NCI-H526 treated with DMSO at 0.1 percent for 48 hours (cell line): ENCODE measurements at places on chromosomes 7 and 10.
A peak's percentile ranks its signal among the peaks of the same experiment; 100 is the strongest.

DNA sequence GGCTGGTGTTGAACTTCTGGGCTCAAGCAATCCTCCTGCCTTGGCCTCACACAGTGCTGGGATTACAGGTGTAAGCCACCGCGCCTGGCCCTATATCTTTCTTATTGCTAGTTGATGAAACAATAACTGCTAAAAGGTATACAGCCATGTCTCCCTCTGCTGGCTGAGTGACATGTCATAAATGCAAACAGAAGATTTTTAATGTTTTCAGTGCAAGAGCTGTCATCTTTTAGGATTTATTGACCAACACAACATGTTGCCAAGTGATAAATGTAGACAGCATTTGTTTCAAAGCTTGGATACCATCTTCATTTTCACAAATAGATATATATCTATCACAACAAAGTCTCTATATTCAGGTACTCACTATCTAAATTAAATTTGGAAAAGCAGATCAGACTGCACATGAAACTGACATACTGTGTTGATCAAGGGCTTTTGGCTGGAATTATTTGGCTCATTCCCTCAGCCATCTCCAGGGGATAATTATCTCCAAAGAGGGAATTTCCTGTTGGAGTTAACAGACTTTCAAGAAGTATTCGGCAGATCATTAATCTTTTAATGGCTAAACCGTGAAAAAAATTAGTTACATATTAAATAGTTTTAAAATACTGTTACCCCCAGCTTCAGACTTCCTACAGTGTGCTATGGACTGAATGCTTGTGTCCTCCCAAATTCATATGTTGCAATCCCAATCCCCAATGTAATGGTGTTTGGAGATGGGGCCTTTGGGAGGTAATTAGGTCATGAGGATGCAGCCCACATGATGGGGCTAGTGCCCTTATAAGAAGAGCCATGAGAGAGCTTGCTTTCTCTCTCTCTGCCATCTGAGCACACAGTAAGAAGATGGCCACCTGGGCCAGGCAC lies 41.3 kb upstream of the SRPK2 start:
- peak; percentile 49 for DNase-seq

GRCh38 chr7:143455491-143455890 lies 12.2 kb downstream of the TAS2R60 start:
- no peak for DNase-seq

DNA sequence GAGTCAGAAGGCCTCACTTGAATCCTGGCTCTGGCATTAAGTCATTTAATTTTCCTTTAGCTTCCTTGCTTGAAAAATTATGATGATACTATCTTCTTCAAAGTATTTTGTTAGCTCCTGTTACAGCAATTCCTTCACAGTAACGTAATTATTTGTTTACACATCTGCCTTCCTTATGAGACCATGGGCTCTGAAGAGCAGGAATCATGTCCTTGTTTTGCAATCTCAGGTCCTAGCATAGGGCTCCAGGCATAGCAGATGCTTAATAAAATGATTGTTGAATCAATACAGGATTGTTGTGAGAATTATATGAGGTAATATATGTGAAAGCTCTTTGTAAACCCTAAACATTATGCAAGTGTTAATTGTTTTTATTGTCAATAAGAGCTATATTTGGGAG lies 25.5 kb downstream of the KLHDC10 start:
- DNase-seq = no peak

DNA sequence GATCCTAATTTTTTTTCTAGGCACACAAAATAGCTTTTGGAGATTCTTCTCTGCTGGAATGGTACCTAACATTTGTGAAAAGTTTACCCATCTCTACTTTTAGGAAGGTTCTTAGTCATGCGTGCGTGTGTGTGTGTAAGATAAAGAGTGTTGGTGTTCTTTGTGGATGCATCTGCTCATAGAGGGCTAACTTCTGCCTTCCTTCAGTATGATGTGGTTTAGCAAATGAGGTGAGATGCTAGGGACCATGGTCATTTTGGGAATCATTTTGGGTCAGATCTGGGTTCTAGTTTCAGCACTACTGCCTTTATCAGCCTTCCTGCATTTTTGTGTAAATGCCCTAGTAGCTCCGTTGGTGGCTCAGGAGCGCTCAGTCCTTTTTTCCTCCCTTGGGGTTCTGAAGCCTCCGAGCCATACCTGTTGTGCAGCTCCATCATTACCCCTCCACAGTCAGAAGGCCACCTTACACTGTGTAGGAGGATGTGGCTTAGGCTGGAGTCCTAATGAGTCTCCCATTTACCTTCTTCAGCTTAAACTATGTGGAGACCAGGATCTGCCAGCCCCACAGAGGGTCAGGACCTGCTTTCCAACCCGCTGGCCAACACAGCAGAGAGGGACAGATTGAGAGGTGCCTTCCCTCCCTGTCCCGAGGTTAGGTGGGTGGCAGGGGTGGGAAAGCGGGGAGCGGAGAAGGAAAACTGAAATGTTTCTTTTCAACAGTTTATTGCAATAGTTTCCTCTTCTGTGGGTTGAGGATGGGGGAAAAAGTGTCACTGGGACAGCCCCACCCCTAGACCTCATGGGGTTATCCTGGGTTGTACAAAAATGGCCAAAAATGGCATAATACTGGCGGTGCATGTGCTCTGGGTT lies 31.2 kb downstream of the TSPAN14 start:
- DNase-seq = no peak

- no peak for DNase-seq
These were observed 133.4 kb downstream of the FZD1 start for GRCh38 chr7:91397612-91398011.

GRCh38 chr10:103502849-103503660 lies 9.6 kb downstream of the NEURL1 start:
- DNase-seq = no peak

- no peak for DNase-seq
These were observed 265.0 kb downstream of the ADARB2 start for GRCh38 chr10:1472178-1472958.

GRCh38 chr10:21520509-21520908 lies 5.0 kb downstream of the SKIDA1 start:
- DNase-seq = no peak

DNA sequence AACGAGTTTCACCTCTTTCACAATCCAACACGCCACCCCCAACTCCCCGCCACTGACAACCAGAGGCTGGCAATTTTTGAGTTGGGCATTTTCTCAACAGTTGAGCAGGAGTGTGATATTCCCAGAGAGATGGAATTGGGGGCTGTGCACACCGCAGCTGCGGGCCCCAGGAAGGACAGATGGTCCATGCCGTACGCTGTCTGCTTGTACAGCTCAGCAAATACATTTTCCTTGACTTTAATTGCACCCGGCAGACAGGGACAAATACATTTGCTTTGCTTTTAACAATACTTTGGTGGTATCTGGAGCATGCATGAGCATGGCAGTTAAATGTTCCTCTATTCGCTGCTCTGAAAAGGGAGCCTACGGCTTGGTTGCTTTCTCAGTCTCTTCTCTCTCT lies 354.2 kb upstream of the DPP6 start:
- no peak for DNase-seq

GRCh38 chr7:80403686-80404241 lies 108.1 kb downstream of the GNAT3 start:
- DNase-seq = no peak

DNA sequence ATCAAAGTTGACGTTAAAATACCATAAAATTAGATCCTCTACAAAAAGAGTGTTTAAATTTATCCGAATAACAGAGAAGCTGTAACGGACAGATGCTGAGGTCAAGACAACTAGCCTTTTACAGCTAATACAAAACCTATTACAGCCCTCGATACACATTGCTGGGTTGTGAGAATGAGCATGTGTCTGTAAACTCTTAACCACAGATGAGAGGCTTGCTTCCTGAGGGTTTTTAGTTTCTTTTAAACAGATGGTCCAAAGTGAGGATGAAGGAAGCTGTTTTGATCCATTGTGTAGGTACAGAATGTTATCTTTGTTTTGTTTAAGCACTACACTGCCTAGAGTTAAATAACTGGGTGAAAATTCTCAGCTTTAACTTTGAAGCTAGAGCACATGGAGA lies 578.2 kb downstream of the PARD3 start:
- peak; percentile 46 for DNase-seq

GRCh38 chr10:52965938-52966401 lies 193.4 kb upstream of the MBL2 start:
- no peak for DNase-seq

DNA sequence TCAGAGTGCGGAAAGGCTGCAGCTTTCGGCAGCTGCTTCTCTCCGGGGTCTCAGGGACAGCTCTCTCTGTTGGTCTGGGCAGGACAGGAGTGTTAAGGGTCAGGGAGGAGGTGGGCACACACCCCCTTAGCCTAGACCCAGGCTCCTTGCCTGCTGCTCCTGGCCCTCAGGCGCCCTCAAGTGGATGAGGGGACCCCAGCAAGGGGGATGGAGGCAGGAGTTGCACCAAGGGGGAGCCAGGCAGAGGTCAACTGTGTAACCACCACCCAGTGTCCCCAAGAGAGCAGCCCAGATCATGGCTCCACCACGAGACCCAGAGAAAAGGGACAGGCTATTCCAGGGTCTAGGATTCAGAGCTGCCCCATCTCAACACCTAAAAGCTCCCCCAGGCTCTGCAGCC lies 26.9 kb downstream of the SPOCK2 start:
- no peak for DNase-seq

DNA sequence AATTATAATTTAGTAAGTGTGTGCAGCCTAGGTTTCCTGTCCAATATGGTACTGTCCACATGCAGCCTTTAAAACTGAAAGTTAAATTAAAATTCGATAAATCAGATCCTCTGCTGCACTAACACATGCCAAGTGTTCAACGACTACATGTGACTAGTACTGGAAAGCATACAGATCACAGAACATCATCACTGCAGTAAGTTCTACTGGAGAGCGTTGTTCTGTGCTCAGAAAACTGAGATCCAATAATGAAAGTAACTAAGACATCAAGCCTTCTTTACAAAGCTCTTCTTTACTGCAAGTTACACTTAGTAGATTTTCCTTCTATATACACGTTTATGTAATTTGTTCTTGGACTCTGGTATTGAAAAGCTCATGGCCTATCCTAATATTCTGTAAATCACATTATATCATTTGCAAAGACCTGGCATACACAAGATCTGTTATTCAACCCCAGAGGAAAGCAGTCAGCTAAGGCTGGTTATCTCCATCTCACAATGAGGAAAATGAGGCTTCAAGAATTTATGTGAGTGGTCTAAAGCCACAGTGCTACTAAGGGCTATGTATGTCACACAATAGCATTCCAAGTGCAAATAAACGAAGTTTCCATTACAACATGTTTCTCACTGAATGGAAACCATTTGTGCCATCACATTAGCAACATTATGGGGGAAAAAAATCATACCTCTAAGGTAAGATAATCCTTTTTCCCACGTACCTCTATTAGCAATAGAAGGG lies 77.6 kb downstream of the VPS41 start:
- DNase-seq = no peak

DNA sequence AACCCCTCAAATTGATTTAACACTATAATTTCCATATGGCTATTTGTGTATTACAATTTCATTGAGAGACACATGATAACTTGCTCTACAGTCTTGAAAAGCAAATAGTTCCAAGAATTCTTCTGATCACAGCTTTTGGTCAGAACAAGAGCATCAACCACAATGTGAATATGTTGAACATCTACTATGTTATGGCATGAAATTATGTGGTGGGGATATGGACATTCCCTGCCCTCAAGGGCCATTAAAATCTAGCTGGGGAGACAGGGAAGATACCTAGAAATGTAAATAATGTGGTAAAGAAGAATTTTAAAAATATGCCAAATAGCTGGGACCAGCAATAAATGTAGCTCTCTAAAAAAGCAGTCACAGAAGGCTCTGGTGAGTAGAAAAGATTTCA lies 262.2 kb downstream of the FZD1 start:
- DNase-seq = no peak

- no peak for DNase-seq
These were observed 1144.6 kb downstream of the SORCS3 start for GRCh38 chr10:105785721-105786120.

GRCh38 chr7:130966246-130967009 lies 232.4 kb upstream of the KLF14 start:
- no peak for DNase-seq

DNA sequence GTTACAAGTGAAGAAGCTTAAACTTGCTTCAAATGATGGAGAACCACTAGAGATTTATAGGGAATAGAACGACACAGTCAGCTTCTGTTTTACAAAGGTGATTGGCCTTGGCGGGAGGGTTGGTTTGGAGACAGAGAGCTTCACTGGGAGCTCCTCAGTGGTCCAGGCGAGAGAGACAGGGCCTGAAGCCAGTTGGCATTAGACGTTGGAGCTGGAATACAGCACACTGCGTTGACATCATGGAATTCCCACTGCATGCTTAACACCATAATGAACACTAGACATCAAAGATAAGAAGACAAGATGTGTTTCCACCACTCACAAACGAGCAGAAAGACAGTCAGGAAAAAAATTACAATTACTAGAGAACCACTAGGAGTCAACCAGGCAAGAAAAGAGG lies 67.8 kb downstream of the TBXAS1 start:
- DNase-seq = no peak

DNA sequence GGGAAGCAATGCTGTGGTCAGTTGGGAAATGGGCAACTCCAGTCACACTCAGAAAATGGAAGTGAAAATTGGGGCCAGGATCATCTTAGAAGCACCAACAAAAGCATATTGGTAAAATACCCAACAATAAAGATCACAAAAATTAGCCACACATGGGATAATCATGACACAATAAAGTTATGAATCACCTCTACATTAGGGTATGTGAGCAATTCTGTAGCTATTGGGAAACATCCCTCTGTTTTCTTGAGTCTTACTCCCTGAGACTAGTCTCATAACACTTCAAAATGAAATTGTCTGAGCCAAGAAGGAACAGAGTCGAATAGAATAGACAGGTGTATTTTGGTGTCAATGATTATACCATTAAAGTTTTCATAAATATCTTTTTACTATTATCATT lies 178.3 kb downstream of the DYNC1I1 start:
- DNase-seq = no peak

GRCh38 chr10:110222641-110223297 lies 15.4 kb downstream of the MXI1 start:
- no peak for DNase-seq

DNA sequence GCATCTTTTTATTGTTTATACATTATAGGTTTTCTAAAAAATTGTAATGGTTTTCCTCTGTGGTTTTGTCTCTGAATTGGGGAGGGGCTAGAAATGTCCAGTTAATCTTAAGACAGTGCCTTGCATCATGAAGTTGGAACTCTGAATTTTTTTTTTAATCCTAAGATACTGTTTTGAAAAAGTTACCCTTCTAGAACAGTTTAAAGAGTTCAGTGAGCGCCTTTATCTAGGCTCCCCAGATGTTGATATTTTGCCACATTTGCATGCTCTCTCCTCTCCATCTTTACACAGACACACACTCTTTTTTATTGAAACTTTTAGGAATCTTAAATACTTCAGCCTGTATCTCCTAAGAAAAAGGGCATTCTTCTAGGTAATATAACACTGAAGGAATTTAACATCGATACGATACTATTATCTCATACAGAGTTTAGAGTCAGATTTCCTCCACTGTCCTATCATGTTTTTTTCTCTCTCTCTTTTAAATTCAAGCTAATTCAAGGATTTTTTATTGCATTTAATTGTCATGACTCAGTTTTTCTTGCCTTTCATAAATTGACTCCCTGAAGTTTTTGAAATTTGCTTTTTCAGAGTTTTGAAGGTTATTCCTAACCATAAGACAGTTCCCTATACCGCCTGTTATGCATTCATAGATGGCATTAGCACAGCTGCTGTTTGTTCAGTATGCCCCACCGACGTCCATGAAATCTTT lies 31.5 kb downstream of the PRKAR2B start:
- no peak for DNase-seq

GRCh38 chr7:1542329-1542728 lies 11.8 kb downstream of the MAFK start:
- no peak for DNase-seq
